ENCODE measurements at places on chromosomes 5 and 9.
A peak's percentile ranks its signal among the peaks of the same experiment; 100 is the strongest.

GRCh38 chr9:95313010-95313498, 4.5 kb downstream of the FANCC start:
- DNase-seq: peak; percentile 26

DNA sequence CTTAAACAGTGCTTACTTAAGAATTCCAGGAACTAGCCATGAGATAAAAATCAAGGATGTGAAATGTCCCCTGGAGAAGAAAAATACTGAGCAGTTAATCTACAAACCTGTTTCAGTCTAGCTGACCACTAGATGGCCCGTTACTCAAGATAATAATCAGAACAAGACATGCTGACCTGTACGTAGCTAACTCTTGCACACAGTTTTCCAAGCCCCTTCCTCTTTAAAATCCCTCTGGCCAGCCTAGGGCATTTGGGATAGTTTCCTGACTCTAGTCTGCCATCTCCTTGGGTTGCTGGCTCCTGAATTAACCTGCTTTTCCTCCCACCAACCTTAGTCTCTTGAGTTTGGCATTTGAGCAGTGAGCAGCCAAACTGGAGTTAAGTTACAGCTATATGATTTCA, 59.2 kb upstream of the TRAF1 start:
- DNase-seq: peak; percentile 49

GRCh38 chr9:87270221-87270847, 227.3 kb upstream of the DAPK1 start:
- peak; percentile 58 for DNase-seq

DNA sequence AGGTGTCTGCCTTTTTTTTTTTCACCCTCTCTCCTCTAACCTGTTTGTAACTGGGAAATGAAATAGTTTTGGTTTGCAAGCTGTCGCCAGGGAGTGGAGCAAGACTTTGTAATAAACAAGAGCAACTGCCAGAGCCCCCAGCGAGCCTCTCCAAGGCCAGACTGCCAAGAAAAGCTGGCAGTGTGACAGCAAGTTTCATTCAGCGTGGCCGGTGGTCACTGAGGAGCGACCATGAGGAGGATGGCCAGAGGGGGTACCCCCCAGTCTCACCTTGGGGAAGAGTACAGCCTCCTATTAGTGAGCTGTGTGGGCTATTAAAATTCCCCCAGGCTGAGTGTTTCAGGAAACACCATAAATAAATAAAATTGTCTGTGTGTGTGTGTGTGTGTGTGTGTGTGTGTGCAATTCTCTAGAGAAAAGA, 49.9 kb downstream of the ZFAND5 start:
- no peak for DNase-seq

GRCh38 chr5:106019261-106019660, 1651.5 kb downstream of the EFNA5 start:
- peak; percentile 73 for DNase-seq

- DNase-seq: no peak
These were observed 38.0 kb downstream of the RAPGEF1 start for GRCh38 chr9:131701789-131702337.

- DNase-seq: no peak
These were observed 383.4 kb downstream of the BRINP1 start for GRCh38 chr9:118985851-118986250.

All from stromal cell of bone marrow (primary cell).